Skin of body (tissue), 3 donors: ENCODE measurements at places on chromosomes 11 and 22. TPM values are rescaled to one million over a fixed set of nuclear protein-coding genes. Genes with fewer than 3 reads are reported as not detected.

GRCh38 chr22:49566141-49566541 is 261.5 kb downstream of the BRD1 start:
- DNase-seq, result no peak

DNA sequence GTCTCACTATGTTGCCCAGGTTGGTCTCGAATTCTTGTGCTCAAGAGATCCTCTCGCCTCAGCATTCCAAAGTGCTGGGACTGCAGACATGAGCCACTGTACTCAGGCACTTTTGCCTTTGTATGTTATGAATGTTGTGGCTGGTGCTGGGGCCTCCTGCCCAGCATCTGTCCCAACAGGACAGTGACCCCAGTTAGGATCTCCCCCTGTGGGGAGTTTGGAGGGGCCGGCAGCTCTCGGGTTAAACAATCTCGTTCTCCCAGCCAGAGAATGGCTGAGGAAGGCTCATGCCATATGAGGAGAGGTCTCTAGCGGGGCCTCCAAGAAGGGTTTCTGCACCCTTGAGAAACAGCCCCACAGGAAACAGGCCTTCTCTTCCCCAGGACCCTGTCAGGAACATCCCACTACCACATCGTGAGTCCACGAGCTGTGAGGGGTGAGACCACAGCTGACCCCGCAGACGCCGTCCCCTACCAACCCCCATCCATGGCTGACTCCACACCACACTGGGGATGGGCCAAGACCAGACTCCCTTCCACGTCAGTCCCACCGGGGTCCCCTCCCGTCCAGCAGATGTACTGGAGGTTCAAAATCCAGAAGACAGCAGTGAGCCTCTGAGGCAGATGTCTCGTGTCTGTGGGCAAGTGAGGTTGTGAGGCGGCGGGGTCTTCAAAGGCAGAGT is 54.1 kb downstream of the SHANK2 start:
- DNase-seq, result no peak

DNA sequence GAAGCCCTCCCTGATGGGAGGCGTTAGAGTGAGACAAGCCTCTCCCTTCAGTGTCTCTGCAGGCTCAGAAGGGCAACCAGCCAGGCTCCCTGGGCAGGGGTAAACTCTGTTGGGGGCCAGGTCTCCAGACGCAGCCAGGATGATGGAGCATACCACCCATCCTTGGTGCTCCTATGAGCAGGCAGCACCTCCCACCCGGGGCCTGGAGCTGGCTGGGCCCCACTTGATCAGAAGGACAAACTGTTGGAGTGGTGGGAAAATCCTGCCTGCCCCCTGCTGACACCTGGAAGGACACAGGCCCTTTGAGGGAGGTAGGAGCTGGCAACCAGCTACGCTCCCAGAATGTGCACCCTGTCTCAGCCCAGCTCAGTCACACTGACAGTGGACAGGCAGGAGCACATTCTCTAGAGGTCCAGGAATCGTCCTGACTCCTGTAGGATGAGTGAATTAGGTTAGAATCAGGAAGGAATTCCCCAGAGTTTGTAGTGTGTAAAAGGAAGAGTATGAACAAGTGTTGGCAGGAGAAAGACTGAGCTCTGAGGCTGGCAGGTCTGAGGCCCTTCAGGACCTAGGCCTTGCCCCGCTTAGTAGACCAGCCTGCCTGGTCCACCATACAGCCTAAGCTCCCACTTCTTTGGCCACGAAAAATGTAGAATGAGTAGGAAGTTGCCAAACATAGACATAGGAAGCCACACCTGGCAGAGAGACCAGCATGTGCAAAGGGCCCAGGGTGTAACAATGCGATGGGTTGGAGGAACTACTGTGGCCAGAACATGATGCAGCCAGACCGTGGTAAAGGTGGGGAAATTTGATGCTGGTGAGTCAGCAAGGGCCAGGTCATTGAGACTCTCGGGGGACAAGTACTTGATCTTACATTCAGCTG is 19.1 kb downstream of the ARHGEF17 start:
- DNase-seq, result no peak

INPP5J gene
- total RNA-seq, result 0.39 TPM

- no peak for DNase-seq
Measured at GRCh38 chr11:121478226-121478894, 25.6 kb upstream of the SORL1-AS1 start.

DNA sequence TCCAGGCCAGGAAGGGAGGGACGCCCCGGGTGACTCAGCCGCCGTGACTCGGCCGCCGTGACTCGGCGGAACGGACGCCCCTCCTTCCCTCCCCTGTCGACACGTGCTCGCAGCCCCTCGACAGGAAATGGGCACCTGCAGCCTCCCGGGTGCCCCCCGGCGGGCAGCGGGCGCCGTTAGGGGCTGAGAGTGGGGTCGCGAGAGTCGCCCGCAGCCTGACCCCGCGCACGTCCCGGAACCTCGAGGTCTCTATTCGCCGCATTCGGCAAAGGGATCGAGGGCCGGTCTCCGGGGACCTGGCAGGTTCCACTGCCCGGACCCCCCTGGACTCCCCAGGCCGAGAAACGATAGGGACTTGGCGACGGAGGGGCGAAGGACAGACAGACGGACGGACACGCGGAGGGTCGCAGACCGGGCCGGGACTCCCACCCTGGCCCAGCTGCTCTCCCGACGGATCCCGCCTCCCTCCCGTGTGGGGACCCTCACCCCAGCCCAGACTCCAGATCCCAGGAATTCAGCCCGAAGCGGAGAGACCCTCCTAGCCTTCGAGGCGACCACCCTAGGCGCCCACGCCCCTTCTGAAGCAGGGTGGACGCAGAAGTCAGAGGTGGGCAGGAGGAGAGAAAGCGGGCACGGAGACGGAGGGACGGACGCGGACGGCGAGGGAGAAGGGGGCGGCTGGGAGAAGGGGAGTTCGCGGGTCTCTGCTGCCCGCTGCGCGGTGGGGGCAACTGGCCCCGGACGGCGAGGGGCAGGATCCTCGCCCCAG is 648 bp downstream of the FOSL1 start:
- DNase-seq, result no peak

OR51I1 gene
- total RNA-seq, result 0.59 TPM

DNA sequence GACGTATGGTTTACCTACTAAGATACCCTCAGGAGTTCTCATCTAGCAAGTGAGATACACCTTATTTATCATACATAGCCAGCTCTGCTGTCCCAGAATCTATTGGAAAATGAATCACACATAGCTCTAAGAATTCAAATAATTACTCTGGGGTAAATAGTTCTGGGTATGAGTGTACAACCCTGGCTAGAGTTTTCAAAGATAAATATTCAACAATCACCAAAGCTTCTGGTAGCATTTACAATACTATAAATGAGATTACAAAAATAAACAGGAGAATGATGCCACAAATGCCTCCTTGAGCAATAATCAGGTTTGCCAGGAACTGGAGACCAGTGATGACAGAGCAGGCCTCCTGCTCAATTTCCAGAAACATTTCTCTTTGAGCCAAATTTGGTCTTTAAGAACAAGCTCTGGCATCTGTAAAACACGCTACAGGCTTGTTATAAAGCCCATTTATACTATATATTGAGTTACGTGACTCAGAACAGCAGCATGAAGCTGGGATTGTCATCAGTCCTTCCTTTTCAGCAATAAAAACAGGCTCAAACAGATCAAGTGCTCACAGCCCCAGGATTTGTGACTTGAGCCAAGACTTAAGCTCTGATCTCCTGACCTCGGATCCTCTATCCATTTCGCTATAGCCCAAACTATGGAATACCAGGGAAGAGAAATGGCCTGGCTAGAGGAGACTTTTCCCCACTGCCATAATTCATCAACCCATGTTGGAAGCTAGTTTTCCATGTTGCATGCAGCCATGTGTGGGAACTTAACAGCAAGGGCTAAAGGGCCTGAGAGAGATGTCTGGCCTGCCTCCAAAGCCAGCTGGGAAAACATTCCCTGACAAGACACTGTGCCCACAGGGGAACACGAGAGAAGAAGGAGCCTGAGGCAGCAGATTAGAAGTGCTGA is 19.7 kb downstream of the RAB30 start:
- DNase-seq, result peak; percentile 80

GSTT2B gene
- 0.89 TPM for total RNA-seq

SERHL2 gene
- 3.1 TPM for total RNA-seq

P2RX6 gene
- 0.59 TPM for total RNA-seq

GRCh38 chr11:86244063-86244521 is 461 bp upstream of the EED start:
- no peak for DNase-seq

DHCR7 gene
- total RNA-seq, result 34.5 TPM

DNA sequence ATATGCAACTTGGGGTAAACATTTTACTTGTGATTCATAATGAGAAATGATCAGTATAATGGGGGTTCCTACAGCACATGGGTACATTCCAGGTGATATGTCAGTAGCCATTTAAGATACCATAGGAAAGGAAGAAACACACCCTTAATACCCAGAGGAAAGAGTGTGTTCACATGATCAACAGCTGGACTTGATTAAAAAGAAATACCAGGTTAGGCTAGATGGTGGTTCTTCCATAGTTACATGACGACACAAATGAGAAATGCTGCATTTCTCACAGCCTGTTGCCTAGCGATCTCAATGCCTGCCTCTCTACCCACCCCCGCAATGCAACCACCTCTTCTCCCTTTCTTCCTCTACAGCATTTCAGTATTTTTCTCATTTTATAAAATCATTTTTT is 96.8 kb downstream of the TTC28 start:
- peak; percentile 55 for DNase-seq

- DNase-seq, result peak; percentile 29
Measured at GRCh38 chr11:79173615-79174014, 267.2 kb downstream of the TENM4 start.

DNA sequence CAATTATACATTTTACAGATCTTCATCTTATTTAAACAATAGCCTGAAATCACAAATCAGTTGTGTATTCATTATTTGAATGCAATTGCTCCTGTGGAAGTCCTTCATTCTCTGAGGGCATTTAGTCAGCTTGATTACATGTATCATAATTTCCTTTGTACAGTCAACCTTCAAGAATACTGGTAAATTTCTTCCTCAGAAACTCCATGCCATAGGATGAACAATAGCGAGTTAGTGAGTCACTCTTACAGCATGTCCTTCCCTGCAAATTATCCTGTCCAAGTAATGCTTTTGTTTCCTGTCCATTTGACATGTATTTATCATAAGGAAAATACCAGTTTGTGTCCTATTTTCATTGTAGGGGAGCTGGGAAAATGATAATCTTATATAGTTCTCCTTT is 3.8 kb downstream of the OR10S1 start:
- DNase-seq, result peak; percentile 3
